ENCODE measurements at places on chromosomes 6 and 20.

GRCh38 chr6:27091661-27092315 is 155.7 kb upstream of the PRSS16 start:
- no peak for DNase-seq

- DNase-seq: no peak
These were observed 8.3 kb downstream of the NT5E start for GRCh38 chr6:85458184-85458583.

GRCh38 chr20:2136275-2136674 is 34.6 kb downstream of the STK35 start:
- no peak for DNase-seq

- DNase-seq: no peak
These were observed 16.8 kb upstream of the BICRAL start for GRCh38 chr6:42764911-42765648.

- DNase-seq: no peak
These were observed 253.3 kb upstream of the ECI2 start for GRCh38 chr6:4388675-4389074.

DNA sequence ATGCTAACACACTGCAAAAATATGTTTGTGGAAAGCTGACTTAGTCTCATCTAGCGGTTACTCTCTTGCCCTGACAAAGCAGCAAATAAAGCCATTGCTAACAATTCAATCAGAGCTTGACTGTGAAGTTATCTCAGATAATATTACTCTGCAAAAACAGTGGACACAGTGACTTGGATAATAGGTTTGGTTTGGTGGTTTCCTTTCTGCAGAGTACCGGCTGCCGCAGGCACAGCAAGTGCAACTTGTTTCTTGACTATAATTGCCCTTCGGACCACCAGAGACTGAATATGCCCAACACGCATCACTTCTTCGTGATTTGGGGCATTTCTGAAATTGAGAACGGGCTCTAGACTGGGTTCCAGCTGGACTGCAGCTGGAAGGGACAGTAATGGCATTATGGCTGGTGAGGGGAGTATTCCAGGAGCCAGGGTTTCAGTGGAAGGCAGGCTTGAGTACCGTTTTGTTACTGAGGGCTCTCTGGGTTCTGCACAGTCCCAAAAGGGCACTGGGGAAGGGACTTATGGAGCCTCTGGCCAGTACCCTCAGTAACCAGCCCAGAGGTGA is 40.0 kb downstream of the DSTN start:
- DNase-seq: no peak

GRCh38 chr20:60695226-60696000 is 556.6 kb upstream of the CDH4 start:
- no peak for DNase-seq

GRCh38 chr20:51978070-51978501 is 175.8 kb upstream of the SALL4 start:
- no peak for DNase-seq

- DNase-seq: no peak
These were observed 30.0 kb downstream of the PPP1R3G start for GRCh38 chr6:5115168-5115567.

DNA sequence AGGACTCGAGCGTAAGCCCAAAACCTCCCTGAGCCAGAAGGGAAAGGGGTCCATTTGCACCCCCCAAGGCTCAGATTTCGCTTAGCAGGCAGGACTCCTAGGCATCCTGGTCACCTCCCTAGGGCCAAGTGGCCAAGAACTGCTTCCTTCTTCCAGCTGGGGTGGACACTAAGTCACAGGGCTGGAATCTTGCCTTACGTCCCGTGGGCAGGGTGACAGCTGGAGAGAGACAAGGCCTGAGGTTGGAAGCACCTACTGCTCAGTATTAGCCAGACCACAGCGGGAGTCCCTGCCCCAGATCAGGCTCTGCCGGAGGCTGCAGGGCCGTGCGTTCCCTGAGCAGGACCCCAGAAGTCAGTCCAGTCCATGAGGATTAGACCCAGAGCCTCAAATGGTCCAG is 19.7 kb downstream of the LAMA5 start:
- no peak for DNase-seq

DNA sequence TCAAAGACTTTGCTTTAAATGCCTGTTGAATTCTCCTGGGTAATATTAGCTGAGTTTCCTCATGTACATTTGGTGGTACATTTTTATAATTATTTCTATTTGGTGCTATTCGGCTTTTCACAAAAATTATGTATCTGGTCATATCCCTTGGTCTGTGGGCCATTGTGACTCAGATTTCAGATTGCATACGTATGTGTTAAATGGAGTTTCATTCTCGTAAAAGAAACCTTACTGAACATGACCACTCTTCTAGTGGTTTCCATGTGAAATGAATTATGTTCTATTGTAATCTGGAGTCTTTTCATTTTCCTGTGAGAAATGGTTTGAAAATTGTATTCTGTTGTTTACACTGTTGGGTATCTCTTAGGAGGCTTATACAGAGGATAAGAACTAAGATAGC is 386.2 kb upstream of the FLRT3 start:
- DNase-seq: no peak

- DNase-seq: no peak
These were observed 14.3 kb downstream of the GRM4 start for GRCh38 chr6:34131326-34132290.

GRCh38 chr20:36117638-36118037 is 36.9 kb upstream of the EPB41L1 start:
- no peak for DNase-seq

DNA sequence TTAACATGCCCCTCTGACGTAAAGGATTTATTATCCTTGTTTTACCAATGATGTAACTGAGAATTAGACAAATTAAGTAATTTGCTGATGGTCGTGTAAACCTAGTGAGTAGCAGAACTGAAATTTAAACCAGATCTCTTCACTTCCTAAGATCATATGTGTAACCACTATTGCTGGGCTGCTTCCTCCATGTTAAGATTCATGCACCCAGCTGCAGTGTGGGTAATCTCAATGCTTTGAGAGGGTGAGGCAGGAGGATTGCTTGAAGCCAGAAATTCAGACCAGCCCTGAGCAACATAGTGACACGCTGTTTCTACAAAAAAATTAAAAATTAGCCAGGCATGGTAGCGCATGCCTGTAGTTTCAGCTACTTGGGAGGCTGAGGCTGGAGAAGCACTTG is 97.9 kb downstream of the L3MBTL3 start:
- DNase-seq: no peak

GRCh38 chr6:43733471-43734293 is 36.3 kb upstream of the VEGFA start:
- peak; percentile 30 for DNase-seq

GRCh38 chr20:45963059-45964005 is 8.7 kb downstream of the ZNF335 start:
- peak; percentile 48 for DNase-seq

DNA sequence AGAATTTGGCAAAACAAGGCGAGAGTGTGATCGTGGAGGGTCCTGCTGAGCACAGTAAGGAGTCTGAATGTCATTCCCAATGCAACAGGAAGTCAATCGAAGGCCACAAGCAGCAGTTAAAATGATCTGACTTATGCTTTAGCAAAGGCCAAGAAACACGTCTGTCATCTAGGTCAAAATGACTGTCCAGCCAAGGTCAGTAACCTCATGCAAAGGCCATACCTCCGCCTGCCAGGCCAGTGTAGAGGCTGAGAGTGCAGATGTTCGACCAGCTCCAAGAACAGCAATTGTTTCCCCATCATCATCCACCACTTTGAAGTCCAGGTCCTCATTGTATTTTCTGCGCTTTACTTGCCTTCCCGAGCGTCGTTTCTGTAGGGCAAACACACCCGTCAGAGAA is 105.6 kb downstream of the CHD6 start:
- no peak for DNase-seq

DNA sequence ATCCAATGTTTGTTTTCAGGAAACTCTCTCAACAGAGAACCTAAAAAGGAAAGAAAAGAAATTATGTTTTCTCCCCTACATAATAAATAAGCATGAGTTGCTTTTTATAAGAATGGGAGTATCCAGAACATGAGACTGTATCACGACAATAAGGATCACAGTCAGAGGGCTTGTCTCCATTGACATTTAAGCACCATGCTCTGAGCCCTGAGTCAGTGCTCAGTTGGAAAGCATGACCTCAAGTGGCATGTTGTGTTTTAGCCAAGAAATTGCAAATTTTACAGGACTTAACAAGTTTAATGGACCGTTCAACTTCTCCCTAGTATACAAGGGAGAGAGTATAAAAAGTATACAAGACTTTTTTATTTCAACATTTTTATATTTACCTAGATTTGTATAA is 431.6 kb downstream of the GJA1 start:
- DNase-seq: no peak

DNA sequence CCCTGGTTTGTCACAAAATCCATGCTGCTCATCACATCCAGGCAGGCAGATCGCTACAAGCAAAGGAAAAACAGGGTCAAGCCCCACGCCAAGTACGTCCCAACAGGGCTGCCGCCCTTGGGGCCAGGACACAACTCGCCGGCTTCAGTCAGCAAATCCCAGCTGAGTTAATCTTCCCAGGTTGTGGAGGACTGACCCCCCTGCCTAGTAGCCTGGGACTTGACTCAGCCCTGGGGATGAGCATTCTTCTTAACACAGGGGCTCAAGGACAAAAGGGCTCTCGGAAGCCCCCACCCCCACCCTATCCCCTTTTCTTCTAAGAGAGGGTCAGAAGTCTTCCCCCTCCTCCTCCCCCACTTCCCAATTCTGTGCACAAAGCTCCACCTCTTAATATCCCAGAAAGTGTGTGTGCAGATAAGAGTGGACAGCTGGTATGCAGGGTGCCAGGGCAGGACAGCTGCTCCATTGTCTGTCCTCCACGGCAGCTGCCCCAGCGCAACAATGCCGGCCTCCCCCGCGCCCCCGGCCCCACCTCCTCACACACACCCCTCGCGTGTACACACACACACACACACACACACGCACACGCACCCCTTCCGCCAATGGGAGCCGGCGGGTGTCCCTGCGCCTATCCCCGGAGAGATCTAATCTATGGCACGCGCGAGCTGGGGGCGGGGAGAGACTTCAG is 4.5 kb downstream of the DLL1 start:
- no peak for DNase-seq

- no peak for DNase-seq
These were observed 28.7 kb downstream of the PTPRK start for GRCh38 chr6:128491610-128492206.

DNA sequence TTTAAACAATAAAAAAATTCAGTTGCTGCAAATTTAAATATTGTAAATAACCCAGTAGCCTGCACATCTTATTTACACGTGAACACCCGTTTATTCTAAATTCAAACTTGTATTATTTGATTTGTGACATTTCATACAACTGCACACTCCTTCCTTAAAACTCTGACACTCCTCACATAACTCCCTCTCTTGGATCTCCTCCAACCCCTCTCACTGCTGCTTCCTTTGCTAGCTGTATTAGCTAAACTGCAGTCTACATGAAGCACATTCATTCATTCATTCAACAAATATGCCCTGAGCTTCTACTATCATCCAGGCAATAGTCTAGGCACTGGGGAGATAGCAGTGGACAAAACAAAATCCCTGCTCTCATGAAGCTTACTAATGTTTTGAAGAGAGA is 47.0 kb downstream of the FBXL4 start:
- DNase-seq: no peak

- no peak for DNase-seq
These were observed 349.2 kb downstream of the ZFAND3 start for GRCh38 chr6:38168699-38169098.

DNA sequence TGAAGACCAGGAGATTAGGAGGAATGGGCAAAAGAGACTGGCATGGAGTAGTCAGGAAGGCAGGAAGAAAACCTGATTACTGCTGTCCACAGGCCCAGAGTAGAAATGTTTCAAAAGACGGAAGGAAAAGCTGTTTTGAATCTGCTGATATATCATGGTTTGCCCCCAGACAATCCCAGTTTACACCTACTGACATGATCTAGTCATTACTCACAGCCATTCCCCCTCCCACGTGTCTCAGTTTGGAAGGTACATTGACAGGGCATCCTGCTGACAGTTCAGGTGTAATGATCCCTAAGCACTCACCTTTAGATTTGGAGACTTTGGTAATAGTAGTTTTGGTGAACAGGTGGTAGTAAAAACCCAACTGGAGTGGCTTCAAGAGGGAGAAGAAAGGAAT is 9.8 kb upstream of the TXNDC5 start:
- DNase-seq: no peak

- no peak for DNase-seq
These were observed 31.4 kb downstream of the RGS17 start for GRCh38 chr6:153099636-153100035.

DNA sequence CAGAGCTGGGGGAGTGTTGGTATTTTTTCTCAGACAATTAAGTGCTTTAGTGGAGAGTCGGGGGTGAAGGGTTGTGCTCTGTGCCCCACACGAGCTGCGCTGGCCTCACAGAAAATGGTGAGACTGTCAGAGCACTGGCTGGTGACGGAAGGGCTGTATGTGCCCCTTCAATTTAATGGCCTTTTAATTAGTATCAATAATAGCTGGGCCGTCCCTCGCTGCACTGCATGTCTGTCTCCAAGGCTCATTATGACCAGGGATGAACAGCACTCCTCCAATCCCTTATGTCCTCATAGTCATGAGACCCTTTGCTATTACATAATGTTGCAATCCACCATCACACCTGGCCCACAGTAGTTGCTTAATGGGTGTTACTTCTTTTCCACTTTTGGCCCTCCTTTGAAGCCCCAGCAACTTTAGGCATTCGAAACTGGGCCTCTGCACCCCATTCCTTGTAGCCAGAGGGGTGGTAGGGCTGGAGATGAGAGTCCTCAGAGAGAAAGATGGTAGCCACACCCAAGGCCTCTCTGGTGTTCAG is 9.5 kb upstream of the RALY start:
- no peak for DNase-seq

- DNase-seq: peak; percentile 76
These were observed 2.6 kb upstream of the ZBP1 start for GRCh38 chr20:57622579-57623381.

- DNase-seq: no peak
These were observed 2.4 kb upstream of the TNXB start for GRCh38 chr6:32111424-32112066.

DNA sequence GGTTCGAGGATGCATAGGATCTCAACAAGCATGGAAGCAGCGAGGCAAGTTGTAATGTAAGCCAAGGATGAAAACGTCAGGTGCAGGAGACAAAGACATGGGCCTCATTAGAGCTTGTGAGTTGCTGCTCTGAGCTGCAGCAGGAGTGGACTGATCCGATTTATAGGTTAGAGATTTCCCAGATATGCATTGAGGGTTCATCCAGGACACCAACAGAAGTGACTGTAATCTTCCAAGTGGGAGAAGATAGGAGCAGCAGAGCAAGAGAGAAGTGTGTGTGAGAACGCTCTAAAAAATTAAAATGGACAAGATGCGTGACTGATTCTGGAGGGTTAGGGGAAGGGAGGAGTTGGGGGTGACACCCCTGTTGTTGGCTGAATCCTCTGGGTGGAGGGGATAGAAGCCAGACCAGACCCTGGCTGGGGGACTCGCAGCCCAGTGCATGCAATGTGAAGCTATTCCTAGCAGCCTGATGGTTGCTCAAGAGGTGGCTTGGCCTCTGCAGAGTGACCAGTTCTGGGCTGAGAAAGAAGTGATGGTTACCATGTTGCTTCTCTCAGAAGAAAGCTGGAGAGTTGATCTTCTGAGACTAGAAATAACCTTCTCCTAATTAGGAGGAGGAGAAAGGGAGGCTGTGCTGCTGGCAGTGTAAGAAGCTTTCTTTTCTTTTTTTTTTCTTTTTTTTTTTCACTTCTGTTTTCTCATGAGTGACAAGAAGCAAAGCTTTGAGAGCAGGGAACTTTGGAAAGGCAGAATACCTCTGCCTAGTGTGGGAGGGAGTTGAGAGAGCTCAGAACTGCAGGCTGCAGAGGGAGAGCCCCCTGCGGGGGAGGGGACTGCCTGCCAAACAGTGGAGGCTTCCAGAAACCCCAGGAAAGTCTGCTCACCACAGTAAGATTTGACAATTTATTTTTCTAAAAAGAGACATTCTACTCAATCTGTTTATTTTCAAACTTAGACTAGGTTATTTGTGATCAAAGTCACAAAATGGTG is 116.9 kb downstream of the SLX4IP start:
- no peak for DNase-seq

Measured in CD4-positive, alpha-beta T cell treated with Interleukin-2 at 100 ng/mL for 4 hours (primary cell).